NCI-H1105 (cell line): ENCODE measurements at places on chromosomes 11 and 22.

DNA sequence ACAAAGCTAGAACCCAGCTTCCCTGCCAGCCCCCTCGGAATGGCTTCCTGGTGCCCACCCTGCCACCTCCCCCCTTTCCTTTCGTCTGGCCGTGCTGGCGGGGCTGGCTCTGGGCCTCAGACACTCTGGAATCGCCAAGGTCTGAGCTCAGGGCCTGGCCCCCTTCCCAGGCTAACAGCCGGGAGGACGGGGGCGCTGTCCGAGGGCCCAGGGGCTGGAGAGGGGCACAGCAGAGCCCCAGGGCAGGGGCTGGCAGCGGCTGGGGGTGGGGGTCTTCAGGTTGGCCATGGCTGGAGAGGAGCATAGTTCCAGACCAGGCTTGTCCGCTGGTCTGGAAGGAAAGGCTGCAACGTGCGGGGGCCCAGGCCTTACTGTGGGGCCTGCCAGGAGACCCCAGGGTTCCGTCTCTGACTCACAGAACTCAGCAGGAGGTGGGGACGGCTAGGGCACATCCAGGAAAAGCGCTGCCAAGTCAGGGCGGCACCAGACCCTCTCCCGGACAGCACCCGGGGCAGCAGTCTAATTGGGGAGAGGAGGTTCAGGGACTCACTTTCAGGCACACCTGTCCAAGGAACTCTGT, 861 bp upstream of the LTBP3 start:
- no peak for DNase-seq

DNA sequence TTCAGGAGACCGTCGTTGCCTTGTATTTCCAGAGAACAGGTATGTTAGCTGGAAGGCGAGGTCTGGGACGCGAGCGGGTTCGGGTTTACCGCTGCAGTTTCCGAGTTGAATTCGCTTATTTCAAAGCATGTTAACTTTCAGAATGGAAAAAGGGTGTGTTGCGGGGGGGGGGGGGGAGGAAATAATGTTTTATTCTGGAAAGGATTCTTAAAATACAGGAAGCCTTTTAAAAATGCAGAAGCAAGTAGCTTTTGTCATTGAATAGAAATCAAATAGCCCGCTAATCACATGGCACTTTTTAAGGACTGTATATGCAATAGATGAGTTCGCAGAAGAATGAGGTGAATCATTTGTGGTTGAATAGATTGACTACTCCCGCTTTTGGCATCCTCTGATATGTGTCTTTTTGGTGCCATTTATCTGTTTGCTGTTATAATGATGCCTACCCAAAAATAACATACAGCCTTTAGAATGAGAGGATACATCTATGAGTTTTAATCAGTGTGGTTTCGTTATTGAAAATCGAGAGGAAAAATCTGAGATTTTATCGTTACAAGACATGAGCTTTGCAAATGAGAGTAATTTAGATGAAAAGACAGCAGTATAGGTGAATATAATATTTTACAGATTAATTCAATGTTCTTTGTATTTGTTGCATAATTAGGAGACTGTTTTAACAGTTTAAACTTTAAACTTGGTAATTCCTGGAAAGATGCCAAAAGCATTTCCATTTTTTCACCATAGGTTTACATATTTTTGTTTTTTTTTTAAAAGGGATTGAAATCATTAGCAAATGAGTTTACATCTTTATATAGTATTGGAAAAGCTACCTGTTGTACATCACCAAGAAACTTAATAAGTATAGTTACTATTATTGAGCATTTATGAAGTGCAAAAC, 1.7 kb downstream of the PDE3B start:
- peak; percentile 23 for DNase-seq

GRCh38 chr11:130571947-130572584, 123.6 kb downstream of the ADAMTS15 start:
- DNase-seq, result no peak

DNA sequence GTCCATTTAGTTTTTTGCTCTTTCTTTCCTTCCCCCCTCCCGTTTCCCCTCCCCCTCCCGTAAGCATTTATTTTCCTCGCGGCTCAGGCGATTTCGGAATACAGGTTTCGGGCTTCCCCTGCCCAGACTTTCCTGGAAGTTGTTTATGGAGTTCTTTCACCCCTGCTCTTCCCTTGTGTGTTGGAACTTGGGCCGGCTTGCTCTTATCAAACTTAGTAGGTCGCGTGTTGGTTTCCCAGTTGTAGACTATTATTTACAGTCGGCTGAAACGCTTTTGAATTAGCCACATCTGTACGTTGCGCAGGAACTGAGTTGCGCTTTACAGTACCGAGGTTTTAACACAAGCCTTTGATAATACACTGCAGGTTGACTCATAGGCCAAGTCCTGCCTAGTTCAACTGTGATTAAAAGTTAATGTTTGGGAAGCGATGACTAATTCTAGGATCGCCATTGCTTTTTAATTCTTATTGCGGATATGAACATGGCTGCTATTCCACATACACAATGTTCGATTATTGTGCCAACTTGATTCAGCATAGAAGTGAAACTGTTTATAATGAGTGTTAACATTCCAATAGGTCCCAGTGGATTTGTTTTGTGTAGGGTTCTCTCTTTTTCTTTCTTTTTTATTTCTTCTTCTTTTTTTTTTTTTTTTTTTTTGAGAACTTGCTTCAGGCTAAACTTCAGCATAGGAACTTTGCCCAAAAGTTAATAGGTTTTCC, 1.7 kb downstream of the YAP1 start:
- no peak for DNase-seq

GRCh38 chr11:58654908-58655296, 32.4 kb downstream of the CNTF start:
- DNase-seq, result no peak

- DNase-seq, result no peak
Observed at GRCh38 chr11:13205486-13205885, 72.1 kb upstream of the BMAL1 start.

- no peak for DNase-seq
Observed at GRCh38 chr11:31940371-31941037, 129.4 kb upstream of the PAX6 start.

- no peak for DNase-seq
Observed at GRCh38 chr11:20259506-20259905, 99.2 kb upstream of the DBX1 start.

DNA sequence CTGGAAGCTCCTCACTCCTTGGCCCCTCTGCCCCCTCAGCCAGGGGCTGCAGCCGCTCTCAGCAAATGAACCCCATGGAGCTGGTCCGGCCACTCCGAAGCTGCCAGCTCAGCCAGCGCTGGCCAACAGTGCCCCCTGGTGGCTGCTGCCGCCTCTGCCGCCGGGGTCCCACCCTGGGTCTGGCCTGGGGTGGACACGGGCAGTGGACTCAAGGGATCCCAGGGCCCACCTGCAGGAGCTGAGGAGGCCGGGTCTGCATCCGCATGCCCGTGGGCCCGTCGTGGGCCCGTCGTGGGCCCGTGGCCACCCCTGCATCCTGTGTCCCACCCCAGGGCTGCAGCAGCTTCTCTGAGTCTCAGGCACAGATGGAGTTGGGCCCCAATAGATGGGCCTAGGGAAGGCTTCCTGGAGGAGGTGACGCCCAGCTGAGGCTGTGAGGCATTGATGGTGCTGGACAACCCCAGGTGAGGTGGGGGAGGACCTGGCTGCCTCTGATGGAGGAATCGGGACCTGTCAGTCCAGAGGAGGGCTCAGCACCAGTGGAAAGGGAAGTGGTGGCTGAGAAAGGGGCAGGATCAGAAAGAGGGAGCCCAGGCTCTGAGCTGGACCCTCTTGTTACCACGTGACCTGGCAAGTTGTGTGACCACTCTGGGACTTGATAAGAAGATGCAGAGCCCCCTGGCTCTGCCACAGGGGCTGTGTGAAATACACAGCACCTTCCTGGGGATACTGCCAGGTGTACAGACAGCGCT, 522.3 kb downstream of the BRD1 start:
- peak; percentile 20 for DNase-seq

- no peak for DNase-seq
Observed at GRCh38 chr11:86047275-86047991, 21.5 kb downstream of the PICALM start.

GRCh38 chr22:38424525-38425080, 30.4 kb downstream of the KCNJ4 start:
- no peak for DNase-seq

GRCh38 chr11:27228906-27229290, 134.1 kb downstream of the CCDC34 start:
- no peak for DNase-seq
